Activated T-helper 9 cell treated with anti-CD3 and anti-CD28 coated beads, Interleukin-2, amount 50 U/mL, for 16 hours (primary cell): ENCODE measurements at places on chromosomes 1 and 21.
A peak's percentile ranks its signal among the peaks of the same experiment; 100 is the strongest.

DNA sequence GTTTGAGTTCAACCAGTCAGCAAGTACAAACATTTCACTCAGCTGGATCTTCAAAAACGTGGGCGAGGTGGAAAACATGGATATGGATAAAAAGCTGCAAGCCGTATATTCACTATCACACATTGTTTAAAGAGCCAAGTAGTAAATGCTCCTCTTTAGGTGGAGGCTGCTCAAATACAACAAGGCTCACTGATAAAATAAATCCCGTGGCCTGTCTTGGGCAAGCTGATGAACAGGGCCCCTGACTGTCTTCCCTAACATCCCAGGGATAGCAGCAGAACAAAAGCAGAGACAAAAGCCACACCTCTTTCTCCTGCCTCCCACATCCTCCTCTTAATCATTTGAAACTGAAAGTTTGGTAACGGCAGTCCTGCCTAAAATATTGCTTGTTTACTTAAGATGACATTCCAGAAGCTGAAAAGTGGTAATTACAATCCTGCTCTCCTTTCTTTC, 357.7 kb downstream of the TTLL7 start:
- DNase-seq = no peak

DNA sequence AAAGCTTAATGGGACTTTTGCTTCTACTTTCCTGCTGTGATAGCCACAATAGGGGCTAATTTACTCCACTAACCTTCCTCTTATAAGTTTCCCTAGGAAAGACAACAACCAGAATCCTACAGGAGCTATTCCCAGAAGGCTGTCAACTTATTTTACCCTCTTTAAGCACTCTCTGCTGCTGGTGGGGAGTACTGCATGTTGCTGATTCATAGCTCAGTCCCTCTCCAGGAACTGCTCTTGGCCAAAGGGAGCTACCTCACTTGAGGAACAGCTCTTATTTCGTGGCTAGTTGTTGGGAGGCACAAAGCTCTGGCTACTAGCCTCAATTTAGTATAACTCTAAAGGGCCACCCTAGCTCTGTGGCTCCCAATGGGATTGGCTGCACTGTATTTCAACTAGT, 37.2 kb downstream of the ADSS2 start:
- DNase-seq = no peak

DNA sequence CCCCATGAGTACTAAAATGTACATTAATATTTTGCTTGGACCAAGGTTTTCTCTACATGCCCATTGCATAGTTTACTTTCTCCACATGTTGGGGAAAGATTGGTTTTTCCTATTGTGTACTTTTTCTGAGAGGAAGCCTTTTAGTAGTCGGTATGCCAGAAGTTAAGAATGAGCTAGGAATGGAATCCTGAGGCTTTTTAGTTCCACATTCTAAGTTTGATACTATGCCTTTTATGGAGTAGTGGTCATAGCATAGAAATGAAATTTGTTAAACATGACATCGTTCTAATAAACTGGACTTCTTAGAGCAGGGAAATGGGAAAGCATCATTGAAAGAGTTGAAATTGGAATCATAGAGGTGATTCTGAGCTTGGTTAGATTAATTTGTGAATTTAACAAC, 64.3 kb downstream of the BCL9 start:
- no peak for DNase-seq

GRCh38 chr1:1609822-1610485, 5.3 kb upstream of the MIB2 start:
- no peak for DNase-seq

DNA sequence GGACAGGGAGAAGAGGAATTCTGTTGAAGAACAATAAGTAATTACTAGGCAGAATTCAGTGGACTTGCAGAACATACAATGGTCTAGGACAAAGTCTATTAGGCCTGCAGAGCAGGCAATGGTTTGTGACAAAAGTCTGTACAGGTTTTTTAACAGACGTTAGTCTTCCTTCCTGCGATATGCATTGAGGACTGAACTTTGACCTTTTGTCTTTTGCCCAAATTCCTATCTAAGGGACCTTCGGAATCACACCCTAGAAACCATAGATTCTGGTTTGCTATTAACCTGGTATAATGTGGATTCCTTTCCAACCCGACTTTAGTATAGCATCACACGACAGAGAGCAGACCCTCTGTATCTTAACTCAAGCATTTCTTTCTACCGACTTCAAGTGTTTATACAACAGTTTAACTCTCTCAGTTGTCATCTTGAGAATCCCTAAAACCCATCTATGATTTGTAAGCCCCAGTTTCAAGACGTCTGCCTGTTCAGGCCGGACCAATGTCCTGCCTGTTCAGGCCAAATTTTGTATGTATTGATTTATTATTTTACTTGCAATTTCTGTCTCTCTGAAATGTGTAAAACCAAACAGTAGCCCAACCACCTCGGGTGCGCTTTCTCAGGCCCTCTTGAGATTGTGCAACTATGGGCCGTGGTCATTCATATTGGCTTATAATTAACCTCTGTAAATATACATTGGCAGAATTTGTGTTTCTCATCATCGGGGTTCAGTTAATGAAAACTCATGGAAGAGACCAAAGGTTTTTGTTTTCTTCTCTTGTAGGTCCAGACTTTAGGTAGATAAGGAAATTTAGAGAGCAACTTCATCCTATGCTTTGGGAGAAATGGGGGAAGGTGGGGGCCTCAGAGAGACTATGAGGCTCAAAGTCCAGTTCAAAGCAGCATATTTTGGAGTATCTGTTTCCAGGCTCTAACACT, 76.9 kb upstream of the TNFSF18 start:
- DNase-seq = no peak

GRCh38 chr1:164563721-164564360, 4.9 kb downstream of the PBX1 start:
- no peak for DNase-seq

DNA sequence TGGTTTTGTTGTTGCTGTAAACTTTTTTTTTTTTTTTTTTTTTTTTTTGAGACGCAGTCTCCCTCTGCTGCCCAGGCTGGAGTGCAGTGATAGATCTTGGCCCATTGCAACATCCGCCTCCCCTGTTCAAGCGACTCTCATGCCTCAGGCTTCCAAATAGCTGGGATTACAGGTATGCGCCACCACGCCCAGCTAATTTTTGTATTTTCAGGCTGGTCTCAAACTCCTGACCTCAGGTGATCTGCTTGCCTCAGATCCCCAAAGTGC, 78.9 kb upstream of the SLC45A1 start:
- DNase-seq = no peak

- no peak for DNase-seq
Measured at GRCh38 chr21:21001591-21002100, 3.4 kb downstream of the NCAM2 start.

DNA sequence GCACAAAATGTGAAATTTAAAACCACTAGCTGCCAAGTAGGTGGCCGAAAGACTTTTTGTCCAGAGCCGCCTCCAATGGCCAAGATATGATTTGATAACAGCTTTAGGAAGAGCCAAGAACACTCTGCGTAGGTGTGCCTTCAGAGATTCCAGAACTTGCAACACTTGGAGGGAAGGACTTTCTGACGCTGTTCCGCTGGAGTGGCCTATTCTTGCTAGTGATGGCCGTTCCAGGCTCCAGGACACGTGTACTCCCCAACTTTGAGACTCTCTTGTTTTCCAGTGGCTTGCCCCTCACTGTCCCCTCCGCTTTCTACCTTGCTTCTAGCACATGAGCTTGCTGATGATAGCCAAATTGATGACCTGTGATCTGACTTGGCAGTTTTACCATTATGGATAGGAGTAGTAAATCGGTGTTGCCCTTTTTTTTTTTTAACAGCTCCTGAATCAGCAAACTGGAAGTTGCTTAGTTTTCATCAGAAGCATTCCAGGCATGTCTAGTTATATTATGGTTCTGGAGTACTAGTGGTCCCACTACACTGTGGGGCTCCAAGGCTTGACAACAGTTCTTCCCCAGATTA, 1.0 kb downstream of the PRDX6 start:
- no peak for DNase-seq

DNA sequence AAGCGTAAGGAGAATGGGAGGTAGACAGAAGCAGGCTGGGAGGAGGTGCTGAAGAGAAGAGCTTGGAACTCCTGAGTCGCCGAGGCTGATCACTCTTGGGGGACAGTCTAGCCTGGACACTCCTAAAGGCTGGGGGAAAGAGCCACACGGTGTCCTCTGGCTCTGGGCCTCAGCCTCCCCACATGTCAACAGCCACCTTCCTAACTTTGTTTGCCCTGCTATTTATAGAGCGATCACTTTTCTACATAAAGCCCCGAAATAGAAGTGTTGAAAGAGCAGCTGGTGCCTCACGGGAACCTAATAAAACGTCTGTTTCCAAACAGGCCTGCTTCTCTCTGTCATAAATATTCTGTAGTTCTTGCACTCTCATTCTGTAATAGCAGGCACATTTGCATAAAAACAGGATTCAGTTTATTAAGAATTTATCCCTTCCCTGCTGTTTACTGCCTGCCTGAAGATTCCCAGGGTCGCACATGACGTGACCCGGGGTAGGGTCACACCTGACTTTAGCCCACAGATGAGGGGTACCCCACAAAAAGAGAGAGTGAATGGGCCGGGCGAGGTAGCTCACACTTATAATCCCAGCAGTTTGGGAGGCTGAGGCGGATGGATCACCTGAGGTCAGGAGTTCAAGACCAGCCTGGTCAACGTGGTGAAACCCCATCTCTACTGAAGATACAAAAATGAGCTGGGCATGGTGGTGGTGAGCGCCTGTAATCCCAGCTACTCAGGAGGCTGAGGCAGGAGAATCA, 212.5 kb downstream of the TOMM20 start:
- no peak for DNase-seq

GRCh38 chr21:14982336-14982735, 82.5 kb downstream of the NRIP1 start:
- no peak for DNase-seq

- no peak for DNase-seq
Measured at GRCh38 chr21:32482565-32483292, 70.2 kb downstream of the EVA1C start.

- no peak for DNase-seq
Measured at GRCh38 chr1:56797065-56797685, 22.0 kb downstream of the FYB2 start.

DNA sequence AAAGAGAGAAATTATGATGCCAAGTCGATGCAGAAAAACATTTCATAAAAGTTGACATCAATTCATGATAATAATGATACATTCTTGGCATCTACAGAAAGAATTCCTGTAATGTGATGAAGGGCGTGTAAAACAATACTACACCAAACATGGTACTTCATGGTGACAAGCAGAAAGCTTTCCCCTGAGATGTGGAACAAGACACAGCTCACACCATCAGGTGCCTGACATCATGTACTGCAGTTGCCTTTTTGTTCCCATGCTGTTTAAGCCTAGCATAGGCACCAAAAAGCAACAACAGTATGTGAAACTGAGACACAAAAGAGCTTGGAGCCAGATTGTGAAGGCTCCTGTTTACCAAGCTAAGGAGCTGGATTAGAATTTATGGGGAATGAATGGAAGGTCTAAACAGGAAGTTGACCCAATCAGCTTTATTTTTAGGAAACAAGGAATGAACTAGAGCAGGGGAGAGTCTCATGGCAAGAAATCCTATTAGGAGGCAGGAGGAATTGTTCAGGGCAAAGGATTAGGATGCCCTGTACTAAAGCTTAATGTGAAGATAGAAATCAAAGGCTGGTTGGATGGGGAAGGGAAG, 67.2 kb downstream of the SYDE2 start:
- DNase-seq = no peak

DNA sequence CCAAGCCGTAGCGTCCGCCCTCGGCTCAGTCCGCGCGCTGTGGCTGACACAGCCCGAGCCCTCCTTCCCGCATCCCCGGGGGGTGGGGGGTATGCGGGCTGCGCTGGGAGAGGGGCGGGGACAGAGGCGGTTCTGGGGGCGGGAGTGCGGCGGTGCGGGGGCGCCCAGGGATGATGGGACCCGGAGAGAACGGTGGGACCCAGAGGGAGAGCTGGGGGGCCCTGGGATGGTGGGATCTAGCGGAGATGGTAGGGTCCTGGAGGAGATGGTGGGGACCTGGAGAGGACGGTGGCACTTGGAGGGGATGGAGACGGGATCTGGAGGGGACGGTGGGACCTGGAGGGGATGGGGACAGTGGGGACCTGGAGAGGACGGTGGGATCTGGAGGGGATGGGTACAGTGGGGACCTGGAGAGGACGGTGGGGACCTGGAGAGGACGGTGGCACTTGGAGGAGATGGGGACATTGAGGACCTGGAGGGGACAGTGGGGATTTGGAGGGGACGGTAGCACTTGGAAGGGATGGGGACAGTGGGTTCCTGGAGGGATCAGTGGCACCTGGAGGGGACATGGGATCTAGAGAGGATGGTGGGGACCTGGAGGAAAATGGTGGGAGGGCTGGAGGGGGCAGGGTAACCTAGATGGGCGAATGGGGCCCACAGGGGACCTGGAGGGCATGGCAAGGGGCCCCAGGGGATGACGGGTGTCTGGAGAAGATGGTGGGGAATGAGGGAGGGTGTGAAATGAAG, 477 bp downstream of the SNAP47 start:
- no peak for DNase-seq

DNA sequence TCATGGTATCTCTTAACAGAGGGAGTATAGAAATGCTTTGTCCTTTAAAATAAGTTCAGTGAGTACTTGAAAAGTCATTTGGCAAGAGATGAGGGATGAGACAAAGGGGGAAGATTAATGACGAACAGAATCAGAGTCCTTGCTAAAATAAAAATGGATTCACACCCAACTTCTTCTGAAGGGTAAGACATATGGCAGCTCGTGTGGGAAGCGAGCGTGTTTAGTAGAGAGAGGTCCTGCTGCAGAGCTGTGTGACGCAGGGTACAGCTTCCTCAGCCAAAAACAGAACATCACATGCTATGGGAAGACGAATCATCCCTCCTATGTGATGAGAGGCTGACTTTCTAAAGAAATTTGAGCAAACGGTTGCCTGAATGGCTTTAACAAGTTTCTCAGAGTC, 158.5 kb upstream of the LMO4 start:
- DNase-seq = no peak

DNA sequence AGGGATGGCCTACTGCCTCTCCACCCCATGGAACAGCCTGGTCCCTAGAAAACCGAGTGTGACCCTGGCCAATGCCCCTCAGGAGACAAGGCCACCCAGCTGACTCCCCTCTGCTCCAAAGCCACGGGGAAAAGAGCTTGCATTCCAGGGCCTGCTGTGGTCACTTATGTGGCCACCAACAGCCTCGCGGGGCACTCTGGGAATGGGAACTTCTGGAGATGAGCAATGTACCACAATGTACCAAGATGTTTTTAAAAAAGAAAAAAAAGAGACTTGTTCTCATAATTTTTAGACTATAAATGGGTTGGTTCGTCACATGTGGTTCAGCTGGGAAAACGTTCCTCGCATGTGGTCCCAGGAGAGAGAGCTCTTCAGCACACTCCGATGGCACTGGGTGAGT, 62.8 kb downstream of the SLC66A1 start:
- DNase-seq = no peak

DNA sequence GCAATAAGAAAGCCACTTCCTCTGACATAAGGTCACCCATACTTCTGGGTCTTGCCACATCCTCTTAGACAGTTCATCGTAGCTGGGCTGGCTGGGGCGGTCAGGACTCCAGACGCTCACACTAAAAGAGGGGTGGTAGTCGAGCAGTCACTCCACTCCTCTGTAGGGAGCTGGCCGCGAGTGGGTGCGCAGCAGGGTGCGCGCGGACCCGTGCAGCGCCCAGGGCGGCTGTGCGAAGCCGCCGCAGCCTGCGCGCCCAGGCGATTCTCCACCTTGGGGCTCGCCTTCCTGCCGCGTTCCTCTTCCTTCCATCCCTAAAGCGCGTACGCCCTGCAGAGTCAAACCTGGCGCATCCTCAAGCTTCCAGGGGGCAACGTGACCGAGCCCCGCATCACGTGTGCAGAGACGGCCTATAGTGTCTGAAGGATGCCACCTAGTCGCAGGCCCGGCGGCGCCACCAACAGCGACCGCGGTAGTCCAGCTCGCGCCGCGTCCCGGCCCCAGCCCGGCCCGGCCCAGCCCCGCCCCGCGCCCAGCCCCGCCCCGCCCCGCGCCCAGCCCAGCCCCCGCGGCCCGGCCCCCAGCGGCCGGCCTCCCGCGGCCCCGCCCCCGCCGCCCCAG, 360 bp upstream of the PRDX6 start:
- peak; percentile 77 for DNase-seq
